Stimulated activated naive CD4-positive, alpha-beta T cell (primary cell): ENCODE measurements at places on chromosomes 2 and 18.

- DNase-seq: no peak
These were observed 18.9 kb downstream of the KCNG3 start for GRCh38 chr2:42474765-42475454.

DNA sequence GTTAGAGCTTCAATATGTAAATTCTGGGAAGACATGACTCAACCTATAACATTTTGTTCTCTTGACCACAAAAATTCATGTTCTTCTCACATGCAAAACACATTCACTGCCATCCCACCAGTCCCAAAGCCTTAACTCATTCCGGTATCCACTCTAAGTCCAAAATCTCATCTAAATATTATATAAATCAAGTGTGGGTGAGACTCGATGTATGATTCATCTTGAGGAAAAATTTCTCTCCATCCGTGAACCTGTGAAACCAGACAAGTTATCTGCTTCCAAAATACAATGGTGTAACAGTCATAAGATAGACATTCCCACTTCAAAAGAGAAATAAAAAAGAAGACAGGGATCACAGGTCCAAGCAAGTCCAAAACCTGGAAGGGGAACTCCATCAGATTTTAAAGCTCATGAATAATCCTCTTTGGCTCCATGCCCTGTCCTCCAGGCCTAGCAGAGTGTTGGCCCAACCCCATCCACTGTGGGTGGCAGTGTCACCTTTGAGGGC is 101.3 kb downstream of the RAD51AP2 start:
- DNase-seq: no peak

DNA sequence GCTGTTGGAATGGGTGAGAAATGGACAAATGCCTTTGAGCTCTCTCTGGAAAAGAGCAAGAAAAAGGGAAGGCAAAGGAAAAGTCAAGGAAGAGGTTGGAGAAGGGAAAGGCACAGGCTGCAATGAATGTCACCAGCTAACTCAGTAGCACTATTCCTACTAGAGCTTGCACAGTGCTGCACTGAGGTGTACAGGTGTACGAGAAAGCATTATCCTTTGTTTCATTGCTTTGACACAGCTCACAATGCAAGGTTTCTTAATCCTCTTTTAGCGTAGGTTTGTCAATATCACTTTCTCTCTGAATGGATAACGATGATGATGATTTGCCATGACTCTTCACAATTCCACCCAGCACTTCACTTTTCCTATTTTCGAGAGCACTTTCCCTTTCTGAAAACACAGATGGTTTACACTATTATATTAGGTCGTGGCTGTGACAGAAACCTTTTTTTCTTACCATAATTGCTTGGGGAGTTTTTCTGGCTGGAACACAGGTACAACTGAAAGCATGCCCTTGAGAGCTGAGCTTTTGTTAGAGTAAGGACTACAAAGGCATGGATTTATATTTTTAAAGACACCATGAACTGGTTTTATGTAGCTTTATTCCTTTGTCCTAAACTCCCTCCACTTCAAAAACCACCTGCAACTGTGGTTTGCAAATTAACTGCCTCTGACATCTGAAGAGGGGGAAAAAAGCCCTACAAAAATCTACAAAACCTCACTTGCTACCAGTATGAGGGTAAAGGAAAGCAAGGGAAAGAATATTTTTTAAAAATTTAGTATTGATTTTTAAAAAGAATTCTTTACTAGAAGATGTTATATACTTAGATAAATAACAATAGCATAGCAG is 265.5 kb downstream of the TGIF1 start:
- DNase-seq: no peak

DNA sequence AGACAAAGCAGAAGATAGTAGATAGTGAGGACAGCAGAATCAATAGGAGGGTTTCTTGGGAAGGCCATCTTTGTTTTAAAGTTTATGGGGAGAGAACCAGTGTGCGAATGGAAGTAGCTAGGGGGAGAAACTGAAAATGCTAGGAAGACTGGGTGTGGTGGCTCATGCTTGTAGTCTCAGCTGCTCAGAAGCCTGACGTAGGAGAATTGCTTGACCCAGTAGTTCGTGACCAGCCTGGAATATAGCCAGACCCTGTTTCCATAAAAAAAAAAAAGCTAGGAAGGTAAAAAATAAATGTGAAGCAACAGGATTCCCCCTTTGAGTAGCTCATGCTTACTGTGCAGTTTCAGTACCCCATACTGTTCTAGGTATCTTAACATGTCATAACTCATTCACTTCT is 19.2 kb upstream of the DRC1 start:
- DNase-seq: no peak

DNA sequence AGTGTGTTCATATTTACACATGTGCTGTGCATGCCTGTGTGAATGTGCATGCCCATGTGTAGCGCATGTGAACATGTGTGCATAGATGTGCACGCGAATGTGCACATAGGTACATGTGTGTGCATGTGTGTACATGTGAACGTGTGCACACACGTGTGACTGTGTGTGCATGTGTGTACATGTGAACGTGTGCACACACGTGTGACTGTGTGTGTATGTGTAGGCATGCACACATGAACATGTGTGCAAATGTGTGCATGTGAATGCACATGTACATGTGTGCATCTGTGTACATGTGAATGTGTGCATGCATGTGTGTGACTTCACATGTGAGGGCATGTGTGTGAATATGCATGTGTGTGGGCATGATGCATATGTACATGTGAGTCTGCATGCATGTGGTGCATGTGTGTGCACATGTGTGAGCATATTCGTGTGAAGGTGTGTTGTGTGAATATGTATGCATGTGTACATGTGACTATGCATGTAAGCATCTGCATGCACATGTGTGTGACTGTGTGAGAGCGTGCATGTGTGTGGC is 122.4 kb downstream of the PTGR3 start:
- no peak for DNase-seq

DNA sequence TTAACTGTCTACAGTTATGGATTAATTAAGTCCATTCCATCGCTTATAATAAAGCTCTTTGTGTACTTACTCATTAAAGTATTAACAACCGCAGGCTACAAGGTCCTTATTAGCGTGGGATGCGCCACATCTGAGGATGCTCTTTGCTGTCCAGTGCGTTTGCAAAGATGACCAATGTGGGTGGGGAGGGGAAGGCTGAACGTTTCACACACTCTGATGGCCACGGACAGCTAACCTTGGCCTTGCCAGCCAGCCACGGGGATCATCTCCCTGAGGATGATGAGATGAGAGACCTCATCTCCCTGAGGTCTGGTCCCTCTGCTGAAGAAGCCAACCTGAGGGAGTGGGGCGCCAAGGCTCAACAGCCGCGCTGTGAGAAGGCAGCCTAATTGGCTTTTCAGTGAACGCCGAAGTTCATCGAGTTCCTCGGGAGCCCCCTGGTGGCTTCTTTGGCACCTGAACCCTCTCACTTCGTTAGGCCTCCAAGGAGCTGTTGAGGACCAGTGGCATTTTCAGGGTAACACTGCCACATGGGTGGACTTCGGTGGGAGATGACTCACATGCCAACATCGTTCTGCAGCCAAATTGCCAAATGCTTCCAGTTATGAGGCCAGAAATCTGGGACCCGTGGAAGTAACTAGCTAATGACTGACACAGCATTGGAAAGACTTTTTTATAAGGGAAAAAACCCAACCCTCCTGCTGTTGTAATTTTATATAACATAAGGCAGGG is 69.3 kb upstream of the SEC11C start:
- peak; percentile 20 for DNase-seq

DNA sequence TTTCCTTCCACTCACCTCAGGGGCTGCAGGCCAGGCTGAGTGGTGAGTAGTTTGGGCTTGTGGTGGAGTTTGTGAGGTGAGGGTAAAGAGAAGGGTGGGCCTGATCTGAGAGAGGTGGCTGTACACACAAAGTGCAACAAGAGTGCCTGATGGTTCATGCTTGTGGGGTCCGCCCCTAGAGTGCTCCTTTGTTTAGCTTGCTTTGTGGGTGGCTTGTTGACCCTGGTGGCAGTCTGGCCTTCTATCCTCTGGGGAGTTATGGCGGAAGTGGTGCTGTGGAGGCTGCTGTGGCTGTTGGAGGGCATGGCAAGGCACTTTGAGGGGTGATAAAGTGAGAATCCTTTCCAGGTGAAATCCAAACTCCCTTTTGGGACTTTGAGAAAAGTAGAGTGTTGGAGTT is 10.6 kb downstream of the UBE2F start:
- no peak for DNase-seq

- peak; percentile 16 for DNase-seq
These were observed 28.9 kb downstream of the MGAT5 start for GRCh38 chr2:134282629-134283400.

DNA sequence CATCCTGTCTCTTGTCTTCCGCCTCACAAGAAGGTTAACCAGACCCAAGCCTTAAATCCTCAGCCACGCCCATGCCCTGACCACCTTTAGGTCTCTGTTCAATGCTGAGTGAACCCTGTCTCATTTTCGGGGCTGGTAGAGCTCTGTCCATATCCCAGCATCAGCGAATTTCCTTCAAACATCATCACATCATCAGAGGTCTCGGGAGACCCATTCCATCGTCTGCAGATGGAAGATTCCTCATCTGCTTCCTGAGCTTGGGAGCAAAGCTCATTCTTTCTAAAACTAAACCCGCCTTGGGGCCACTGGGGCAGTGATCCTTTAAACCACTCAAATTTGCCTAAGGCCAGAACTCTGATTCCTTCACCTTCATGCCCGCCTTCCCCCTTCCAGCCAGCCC is 173.7 kb downstream of the TTC32 start:
- DNase-seq: no peak

GRCh38 chr18:39966275-39966674 is 1988.8 kb upstream of the PIK3C3 start:
- DNase-seq: no peak

DNA sequence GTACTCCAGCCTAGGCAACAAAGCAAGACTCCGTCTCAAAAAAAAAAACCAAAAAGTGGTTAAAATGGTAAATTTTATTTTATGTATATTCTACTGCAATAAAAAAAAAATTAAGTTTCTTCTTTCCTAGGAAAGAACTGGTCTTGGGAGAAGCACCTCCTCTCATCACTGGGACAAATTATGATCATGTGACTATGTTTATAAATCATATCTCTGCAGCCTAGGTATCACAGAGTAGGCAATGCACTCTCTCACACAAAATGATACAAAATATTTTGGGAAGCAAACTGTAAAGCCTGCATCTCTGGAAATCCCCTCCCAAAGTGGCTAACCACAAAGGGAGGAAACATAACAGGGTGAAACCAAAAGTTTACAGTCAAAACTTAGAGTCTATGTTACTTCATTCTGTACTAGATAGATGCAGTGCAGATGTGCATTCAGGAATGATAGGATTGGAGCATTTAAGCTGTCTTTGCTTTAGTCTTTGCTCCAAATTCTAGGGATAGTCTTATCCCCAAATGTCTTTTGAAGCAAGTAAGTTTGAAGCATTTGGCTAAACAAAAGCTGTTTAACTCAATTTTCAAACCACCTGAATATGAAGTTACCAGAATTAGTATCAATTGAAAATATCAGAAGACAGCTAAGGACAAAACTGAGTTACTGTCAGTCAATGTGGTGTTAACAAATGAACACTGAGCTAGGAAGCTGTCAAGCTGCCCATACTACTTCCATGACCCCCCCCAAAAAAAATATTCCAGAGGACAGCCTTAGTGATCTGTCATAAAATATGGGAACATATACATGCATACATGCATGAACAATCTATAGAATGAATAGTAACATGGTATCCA is 21.1 kb upstream of the MALT1 start:
- DNase-seq: peak; percentile 4

- DNase-seq: no peak
These were observed 58.4 kb downstream of the TMEM247 start for GRCh38 chr2:46537624-46538295.

DNA sequence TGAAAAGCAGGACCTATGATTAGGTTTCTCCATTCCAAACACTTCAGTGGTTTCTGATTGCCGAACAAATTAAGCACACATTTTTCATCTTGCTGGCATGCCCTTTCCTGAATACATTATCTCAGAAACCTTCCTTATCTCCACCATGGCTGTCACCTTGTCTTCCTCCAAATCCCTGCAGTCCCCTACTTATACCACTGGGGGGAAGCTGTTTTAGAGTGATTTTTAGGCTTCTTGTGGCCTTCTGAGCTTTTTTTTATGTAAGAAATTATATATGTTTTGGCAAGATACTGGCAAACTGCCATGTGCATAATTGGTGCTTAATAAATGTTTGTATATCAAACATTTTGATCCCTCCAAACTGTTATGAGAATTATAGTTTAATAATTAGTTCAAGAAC is 229.2 kb downstream of the MYT1L start:
- no peak for DNase-seq

- no peak for DNase-seq
These were observed 500.7 kb downstream of the RIT2 start for GRCh38 chr18:42614619-42615293.

DNA sequence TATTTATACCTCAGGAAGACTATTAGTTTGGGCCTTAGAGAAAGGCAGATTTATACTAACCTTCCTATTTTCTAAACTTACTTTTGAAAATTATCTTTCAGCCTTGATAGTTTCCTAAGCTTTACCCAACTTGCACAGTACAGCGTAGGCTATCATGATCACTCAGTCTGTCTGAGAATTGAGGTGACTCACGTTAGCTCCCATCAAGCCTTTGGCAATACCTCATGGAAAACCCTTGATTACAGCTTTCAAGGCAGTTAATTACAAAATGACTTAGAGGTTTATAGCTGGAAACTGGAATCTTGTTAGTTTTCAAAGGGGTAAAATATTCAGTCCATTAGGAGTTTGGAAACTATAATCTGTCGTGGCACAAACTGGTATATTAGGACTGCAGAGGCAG is 26.4 kb upstream of the ARMC9 start:
- no peak for DNase-seq

DNA sequence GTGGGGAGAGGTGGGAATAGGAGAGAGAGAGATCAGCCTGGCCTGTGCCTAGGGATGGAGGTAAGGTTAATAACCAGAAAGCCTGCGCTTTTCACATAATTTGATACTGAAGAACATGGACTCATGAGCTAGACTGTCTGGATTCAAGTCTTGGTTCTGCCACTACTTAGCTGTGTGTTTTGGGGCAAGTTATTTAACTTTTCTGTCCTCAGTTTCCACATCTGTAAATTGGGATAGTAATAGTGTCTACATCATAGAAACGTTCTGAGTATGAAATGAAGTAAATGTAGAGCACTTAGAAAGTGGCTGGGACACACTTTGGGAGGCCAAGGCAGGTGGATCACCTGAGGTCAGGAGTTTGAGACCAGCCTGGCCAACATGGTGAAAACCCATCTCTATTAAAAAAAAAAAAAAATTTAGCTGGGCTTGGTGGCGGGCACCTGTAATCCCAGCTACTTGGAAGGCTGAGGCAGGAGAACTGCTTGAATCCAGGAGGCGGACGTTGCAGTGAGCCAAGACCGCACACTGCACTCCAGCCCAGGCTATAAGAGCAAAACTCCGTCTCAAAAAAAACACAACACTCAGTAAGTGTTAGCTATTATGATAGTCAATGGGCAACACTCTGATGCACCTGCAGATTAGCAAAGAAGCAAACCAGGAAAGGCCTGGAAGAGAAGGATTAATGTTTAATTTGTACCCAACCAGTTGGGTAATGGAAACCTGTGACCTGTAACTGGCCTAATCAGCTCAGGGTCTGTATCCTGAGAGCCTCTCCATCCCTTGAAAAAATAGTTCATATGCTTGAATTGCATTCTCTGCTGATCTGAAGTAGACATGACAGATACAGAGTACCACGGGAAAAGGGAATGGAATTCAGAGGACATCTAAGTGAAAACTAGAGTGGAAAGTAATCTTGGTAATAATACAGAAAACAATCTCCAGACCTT is 6.8 kb downstream of the GALM start:
- no peak for DNase-seq
